IPS DF 19.7 (cell line): ENCODE measurements at places on chromosomes 5 and 9.

DNA sequence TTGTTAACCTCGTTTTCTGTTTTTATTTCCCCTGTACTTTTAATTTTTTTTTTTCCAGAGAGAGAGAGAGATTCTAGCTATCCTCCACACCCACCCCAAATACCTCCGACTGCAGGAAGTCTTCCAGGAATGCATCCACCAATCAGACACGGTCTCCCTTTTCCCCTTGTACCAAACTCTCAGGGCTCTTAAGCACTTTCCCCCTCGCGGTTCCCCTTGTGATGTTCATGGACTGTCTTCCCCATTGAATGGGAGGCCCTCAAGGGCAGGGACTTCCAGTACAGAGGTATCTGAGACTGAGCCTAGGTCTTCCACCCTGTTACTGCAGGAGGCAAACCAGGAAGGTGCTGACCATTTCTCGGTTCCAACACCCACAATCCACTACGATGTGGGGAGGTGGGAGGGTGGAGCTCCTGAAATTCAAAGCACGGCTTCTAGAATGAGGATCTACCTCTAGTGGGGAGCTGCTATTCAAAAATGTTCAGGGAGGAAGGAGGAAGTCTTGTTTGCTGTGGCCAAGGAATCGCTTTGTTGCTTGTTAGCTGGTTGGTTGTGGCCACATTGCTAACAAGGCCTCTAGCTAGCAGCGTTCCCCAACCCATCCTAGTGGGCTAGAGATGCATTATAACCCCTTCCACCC, 37.5 kb upstream of the PTGS1 start:
- DNase-seq, result no peak

DNA sequence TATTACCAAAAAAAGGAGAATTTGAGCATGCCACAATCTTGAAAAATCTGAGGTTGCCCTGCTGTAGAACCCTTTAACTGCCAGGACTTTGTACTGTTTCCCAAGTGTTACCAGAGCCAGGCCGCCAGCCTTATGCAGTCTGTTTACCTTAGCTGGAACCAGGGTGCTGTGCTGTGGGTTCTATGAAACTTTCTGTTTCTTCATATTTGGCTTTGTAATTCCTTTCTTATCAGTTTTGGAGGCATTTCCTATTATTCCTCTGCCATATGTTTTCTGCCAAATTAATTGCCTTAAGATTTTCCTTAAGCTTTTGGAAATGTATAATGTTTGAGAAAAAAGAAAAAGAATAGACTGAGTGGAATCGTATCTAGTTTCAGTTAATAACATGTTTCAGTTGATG, 2.1 kb downstream of the S1PR3 start:
- no peak for DNase-seq

GRCh38 chr5:36722900-36723299, 116.5 kb downstream of the SLC1A3 start:
- DNase-seq, result no peak

- DNase-seq, result no peak
These were observed 121.7 kb downstream of the ACTBL2 start for GRCh38 chr5:57360871-57361270.

DNA sequence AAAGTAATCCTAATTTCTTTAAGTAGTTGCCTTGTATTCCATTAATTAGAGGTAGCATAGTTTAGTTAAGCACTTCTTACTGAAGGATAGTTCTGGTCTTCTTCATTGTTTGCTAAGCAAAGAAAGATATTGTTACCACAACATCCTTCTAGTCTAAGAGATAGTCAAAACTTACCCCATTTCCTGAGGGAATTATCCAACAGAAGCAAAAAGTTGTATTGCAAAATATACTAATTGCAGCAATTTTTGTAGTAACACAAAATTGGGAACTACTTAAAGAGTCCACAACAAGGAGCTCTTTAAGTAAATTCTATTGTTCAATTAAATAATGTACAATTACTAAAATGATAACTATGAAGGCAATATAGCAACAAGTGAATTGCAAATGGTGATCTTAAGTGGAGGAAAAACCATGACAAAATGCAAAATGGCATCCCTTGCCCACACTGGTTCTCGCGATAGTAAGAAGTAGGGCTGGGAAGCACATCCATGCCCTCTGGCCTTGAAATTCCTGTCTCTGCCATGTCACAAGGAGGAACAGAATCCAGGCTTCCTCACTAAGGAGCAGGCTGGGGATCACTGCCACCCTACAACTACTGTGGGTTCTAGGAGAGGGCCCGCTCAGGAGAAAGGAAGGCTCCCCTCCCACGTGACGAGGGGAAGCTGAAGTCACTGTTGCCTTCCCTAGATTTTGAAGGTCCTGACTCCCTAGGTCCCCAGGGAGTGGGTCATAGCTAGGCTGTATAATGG, 23.3 kb upstream of the MEGF9 start:
- no peak for DNase-seq
